ENCODE measurements at places on chromosomes 1 and 21. TPM values are rescaled to one million over a fixed set of nuclear protein-coding genes. Genes with fewer than 3 reads are reported as not detected.

Gene TRABD2B
- 0.44 TPM for polyA plus RNA-seq

GRCh38 chr1:101136739-101137138 lies 100.1 kb upstream of the S1PR1 start:
- no peaks in the 10 kb centered on the region for H3K36me3 ChIP-seq
- H3K27ac ChIP-seq = peak overlapping the region; percentile 5
- H3K4me3 ChIP-seq = no peak overlapping the region
- H3K4me1 ChIP-seq = peaks cover 31% of the 10 kb centered on the region
- DNase-seq = peak; percentile 25

Gene GSTM5
- 0.86 TPM for polyA plus RNA-seq

Gene TPM3
- 85.9 TPM for polyA plus RNA-seq

Gene SERPINC1
- polyA plus RNA-seq = not detected

Gene MAB21L3
- not detected for polyA plus RNA-seq

Gene OLFM3
- not detected for polyA plus RNA-seq

Gene KRTAP19-1
- polyA plus RNA-seq = not detected

DNA sequence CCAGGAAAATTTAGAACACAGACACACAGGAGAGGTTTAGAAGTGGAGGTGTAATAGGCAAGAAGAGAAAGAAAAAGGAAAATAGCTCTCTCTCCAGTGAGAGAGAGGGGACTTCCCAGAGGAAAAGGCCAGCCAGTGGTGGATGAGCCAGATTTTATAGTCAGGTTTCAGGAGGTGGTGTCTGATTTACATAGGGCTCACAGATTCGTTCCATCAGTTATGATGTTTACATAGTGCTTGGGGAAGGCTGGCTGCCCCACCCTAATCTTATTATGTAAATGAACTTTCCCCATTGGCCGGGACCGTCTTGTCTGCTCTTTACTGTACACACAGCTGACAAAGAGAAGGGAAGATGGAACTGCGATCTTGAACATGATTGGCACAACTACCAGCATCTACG lies 797.3 kb downstream of the PLA2G4A start:
- H3K27me3 ChIP-seq = no peaks in the 10 kb centered on the region
- no peaks in the 10 kb centered on the region for H3K4me1 ChIP-seq
- no peak overlapping the region for H3K27ac ChIP-seq
- DNase-seq = no peak
- no peak overlapping the region for H3K4me3 ChIP-seq

- H3K27ac ChIP-seq = no peak overlapping the region
- no peak overlapping the region for H3K4me3 ChIP-seq
- DNase-seq = no peak
- H3K4me1 ChIP-seq = no peaks in the 10 kb centered on the region
Observed at GRCh38 chr1:115288591-115289198, 49.4 kb downstream of the NGF start.

DNA sequence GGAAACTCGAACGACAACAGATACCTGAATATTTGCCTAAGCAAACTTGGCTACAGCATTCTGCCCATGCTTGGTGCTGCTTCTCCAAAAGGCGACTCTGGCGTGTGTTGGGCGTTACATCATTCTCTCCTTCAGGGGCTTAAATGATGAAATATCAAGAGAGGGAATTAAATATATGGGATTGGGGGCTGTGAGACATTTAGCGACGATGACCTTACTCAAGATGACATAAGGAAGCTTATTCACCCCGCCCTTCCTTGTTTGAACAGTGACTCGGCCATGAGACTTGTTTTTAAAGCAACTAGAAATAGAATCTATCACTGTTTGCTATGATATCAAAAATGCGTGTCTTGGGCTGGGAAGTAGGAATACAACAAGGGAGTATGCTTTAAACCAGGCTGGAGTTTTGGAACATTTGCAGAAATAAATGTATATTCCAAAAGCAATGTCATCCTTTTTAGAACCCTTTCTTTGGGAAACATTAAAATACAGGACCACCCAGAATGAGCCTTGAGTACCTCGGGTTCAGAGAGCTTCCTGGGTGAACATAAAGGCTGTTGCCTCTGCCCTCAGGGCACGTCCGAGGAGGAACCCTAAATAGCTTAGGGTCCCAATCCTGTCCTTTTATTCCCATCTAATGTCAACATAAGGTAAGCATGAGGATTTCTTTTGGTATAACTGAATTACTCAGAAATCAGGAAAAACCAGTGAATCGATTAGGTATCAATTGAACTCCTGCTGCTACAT lies 123.3 kb upstream of the SLC45A1 start:
- no peaks in the 10 kb centered on the region for H3K27me3 ChIP-seq
- H3K27ac ChIP-seq = no peak overlapping the region
- H3K4me3 ChIP-seq = no peak overlapping the region
- H3K36me3 ChIP-seq = no peaks in the 10 kb centered on the region
- DNase-seq = no peak
- H3K4me1 ChIP-seq = no peaks in the 10 kb centered on the region

- H3K4me1 ChIP-seq = peaks cover 50% of the 10 kb centered on the region
- DNase-seq = no peak
- H3K27ac ChIP-seq = peak overlapping the region; percentile 68
- no peaks in the 10 kb centered on the region for H3K36me3 ChIP-seq
Observed at GRCh38 chr1:231929311-231929710, 302.7 kb downstream of the DISC1 start.

DNA sequence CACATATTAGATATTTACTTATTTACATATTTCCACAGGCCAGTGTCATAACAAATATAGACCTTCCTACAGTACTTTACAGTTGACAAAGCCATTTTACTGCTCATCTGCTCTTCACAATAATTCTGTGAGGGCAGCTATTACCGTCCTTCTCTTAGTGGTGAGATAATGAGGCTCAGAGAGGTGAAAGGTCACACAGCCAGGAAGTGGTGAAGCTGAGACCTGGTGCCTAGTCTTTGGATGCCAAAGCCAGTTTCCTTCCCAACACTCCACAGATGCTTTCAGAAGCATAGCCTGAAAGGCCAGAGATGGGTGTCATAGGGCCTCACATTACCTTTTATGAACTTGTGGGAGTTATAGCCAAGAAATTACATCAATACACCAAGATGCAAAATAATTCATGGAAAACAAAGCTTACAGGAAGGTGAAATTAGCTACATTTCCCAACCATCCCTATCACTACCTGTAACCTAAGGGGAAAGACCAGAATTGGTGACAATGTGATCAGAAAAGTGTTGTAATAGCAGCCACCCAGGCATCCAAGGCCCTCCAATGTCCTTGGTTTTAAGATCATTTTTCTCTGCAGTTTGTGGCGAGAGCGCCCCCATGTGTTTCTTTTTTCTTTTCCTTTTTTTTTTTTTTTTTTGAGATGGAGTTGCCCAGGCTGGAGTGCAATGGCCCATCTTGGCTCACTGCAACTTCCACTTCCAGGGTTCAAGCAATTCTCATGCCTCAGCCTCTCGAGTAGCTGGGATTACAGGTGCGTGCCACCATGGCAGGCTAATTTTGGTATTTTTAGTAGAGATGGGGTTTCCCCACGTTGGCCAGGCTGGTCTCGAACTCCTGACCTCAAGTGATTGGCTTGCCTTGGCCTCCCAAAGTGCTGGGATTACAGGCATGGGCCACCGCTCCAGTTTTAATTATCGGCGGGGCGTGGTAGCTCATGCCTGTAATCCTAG lies 26.5 kb upstream of the RPL11 start:
- DNase-seq = no peak
- H3K27ac ChIP-seq = no peak overlapping the region
- H3K4me3 ChIP-seq = no peak overlapping the region
- H3K4me1 ChIP-seq = no peaks in the 10 kb centered on the region

Gene KCNE1
- 0.75 TPM for polyA plus RNA-seq

GRCh38 chr1:83802460-83803152 lies 196.3 kb downstream of the TTLL7 start:
- no peak for DNase-seq
- no peak overlapping the region for H3K4me3 ChIP-seq
- H3K27me3 ChIP-seq = no peaks in the 10 kb centered on the region
- no peaks in the 10 kb centered on the region for H3K36me3 ChIP-seq
- H3K4me1 ChIP-seq = peaks cover 15% of the 10 kb centered on the region

- H3K27me3 ChIP-seq = no peaks in the 10 kb centered on the region
- no peaks in the 10 kb centered on the region for H3K4me1 ChIP-seq
- no peak overlapping the region for H3K27ac ChIP-seq
- no peak for DNase-seq
Observed at GRCh38 chr1:213417225-213417820, 366.3 kb downstream of the RPS6KC1 start.

Gene IQCC
- polyA plus RNA-seq = 0.87 TPM

DNA sequence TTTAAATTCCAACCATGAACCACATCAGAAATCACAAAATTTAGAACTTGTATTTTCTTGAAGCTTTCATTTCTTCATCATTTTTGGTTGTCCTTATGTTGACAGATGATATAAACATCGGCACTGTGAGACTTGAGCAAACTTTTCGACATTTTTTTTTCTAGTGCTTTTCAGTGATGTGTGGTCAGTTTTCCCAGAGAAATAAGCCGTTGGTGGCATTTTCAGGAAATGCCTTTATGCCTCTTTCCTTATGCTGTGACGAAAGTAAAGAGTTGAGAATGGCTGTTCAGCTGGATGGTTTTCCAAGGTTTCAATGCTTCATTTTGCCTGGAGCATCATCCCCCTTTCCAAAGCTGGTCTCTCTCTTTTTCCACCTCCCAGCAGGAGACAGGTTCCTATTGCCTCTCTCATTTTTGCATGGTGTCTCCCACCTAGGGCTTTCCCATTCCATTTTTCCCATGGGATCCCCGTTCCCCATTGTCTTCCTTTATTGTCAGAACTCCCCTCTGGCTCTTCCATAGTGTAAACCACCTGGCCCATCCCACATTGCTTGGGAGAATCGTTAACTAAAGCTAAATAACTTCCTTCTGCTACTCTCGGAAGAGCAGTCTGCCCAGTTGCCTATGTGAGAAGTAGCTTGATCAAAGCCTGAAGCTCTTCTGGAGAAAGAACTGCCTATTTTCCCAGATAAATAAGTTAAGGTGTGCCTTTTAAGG lies 61.4 kb upstream of the DYNLT5 start:
- H3K4me1 ChIP-seq = peaks cover 6% of the 10 kb centered on the region
- H3K4me3 ChIP-seq = no peak overlapping the region
- no peak overlapping the region for H3K27ac ChIP-seq
- no peaks in the 10 kb centered on the region for H3K27me3 ChIP-seq
- no peaks in the 10 kb centered on the region for H3K36me3 ChIP-seq
- DNase-seq = no peak

Gene SLC1A7
- polyA plus RNA-seq = 0.04 TPM

- DNase-seq = no peak
- H3K4me3 ChIP-seq = no peak overlapping the region
Observed at GRCh38 chr1:230892018-230892491, 23.7 kb upstream of the C1orf198 start.

Measured in heart right ventricle (tissue), 16 donors.